Fibroblast of skin of abdomen (primary cell): ENCODE measurements at places on chromosomes 2 and 18.
A peak's percentile ranks its signal among the peaks of the same experiment; 100 is the strongest.

DNA sequence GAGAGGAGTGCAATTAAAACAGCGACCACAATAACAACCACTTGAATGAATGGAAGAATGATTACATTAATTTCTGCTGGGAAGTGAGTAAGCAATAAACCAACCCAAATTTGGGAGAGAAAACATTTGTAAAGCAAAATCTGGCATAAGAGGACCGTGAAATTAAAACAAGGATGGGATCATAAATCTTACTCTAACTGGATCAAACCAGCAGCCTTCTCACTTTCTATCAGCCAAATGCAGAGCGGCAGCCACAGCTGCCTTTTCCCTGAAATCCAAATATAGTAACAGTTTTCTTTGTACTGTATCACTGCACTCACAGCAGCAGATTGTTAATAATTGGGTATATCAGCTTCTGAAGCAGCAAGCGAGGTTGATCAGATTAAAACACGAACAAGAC is 245.2 kb upstream of the REG3G start:
- no peak for DNase-seq

- DNase-seq: peak; percentile 41
Measured at GRCh38 chr2:32553829-32554432, 73.9 kb upstream of the TTC27 start.

GRCh38 chr2:205998583-205998982 is 87.4 kb downstream of the INO80D start:
- no peak for DNase-seq

GRCh38 chr2:96317584-96317997 is 7.5 kb upstream of the ITPRIPL1 start:
- no peak for DNase-seq

DNA sequence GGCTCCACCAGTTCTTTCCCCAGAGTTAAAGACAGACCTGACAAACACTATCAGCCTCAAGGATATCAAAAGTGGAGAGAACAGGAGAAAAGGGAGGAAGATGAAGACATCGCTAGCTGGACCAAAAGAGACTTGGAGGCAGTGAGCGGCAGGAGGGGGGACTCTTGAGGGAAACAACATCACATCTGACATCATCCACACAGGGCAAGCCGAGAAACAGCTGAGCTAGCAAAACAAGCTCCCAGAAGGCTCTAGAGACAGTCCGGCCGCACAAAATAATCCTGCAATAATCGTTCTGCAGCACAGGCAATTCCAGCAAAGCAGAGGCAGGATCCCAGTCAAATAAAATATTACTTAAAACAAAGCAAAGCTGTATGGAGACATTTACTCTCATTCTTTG is 239.8 kb downstream of the EN1 start:
- no peak for DNase-seq

- DNase-seq: no peak
Measured at GRCh38 chr2:104965900-104966299, 72.0 kb upstream of the MRPS9 start.

DNA sequence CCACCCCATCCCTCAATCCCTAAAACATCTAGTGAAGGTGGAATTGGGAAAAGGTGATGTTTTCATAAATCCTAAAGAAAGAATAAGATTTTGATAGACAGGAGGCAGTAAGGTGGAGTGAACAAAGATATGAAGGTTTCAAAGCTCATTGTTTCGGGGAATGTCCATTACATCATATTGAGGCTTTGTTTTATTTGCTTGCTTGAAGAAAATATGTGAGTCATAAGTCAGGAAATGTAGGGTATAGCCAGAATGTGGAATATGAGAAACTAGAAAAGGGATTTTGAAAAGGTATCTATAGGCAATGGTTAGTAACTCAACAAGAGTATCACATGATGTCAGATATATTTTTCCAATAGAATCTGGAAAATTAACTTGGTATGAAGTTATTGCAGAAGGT is 1178.5 kb upstream of the ACVR2A start:
- DNase-seq: peak; percentile 6

DNA sequence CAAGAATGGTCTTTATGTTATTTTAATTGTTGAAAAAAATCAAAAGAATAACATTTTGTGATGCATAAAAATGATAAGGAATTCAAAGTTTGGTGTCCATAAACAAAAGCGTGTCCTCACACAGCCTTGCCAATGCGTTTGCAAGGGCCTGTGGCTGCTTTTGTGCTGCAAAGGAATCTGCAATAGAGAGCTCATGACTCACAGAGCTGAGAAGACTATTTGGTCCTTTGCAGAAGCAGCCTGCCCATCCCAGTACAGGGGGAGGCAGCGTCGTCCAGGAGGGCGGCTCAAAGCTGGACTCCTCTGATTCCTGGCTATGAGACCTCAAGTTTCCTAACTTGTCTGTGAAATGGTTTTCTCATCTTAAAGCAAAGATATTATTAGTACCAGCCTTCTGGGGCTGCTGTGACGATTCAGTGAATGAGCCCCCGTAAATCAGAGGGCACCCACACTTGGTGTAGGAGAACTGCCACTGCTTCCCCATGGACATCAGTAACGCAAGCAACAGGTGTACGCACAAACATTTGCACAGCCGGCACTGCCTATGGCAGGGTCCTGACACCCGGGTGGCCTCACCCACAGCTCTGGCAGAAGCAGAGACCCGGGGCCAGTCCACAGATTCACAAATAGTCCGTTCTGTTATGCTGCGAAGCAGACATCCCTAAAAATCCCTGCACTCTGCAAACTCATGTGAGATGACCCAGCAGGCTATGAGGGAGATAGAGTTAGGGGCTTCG is 70.6 kb upstream of the ASAP2 start:
- peak; percentile 49 for DNase-seq

GRCh38 chr2:135994281-135994680 is 8.9 kb upstream of the DARS1 start:
- DNase-seq: no peak

GRCh38 chr2:132670496-132671150 is 618 bp upstream of the LYPD1 start:
- DNase-seq: peak; percentile 11

- peak; percentile 23 for DNase-seq
Measured at GRCh38 chr2:232937278-232937906, 67.3 kb downstream of the SNORC start.

DNA sequence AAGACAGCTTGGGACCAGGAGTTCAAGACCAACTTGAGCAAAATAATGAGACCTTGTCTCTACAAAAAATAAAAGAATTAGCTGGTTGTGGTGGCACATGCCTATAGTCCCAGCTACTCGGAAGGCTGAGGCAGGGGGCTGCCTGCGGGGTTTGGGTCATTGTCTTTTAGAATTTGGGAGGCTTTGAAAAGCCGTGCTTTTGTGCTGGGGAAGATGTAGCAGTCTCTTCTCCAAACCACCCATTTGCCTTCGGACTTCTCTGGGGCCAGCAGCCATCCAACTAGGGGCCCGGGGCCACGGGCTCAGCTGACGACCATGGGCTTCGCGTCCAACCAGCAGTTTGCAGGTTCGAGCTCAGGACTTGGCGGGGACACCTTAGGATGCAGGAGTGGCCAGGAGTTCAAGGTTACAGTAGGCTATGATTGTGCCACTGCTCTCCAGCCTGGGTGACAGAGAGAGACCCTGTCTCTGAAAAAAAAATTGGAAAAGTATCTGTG is 6.3 kb downstream of the PJVK start:
- no peak for DNase-seq

DNA sequence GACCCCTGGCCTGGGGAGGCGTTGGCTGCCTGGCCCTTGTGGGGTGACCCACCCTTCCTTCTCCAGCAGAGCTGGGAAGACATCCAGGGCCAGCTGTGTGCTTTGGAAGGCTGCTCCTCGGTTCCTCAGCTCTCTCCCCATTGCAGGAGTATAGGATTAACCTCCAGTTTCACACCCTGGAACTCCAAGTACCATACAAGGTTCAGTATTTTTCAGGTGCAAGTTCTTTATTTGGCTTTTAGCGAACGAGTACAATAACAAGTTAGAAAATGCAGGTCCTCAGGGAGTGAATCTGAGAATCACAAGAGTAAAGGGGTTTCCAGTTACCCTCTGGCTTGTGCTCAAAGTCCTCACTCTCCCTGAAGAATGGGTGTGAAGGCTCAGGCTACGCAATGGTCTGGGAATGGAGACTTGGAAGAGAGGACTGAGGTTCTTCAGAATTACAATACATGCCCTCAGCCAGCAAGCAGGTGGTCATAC is 101.2 kb downstream of the APOB start:
- no peak for DNase-seq

- peak; percentile 89 for DNase-seq
Measured at GRCh38 chr2:174802459-174802858, 38.2 kb upstream of the CHRNA1 start.

DNA sequence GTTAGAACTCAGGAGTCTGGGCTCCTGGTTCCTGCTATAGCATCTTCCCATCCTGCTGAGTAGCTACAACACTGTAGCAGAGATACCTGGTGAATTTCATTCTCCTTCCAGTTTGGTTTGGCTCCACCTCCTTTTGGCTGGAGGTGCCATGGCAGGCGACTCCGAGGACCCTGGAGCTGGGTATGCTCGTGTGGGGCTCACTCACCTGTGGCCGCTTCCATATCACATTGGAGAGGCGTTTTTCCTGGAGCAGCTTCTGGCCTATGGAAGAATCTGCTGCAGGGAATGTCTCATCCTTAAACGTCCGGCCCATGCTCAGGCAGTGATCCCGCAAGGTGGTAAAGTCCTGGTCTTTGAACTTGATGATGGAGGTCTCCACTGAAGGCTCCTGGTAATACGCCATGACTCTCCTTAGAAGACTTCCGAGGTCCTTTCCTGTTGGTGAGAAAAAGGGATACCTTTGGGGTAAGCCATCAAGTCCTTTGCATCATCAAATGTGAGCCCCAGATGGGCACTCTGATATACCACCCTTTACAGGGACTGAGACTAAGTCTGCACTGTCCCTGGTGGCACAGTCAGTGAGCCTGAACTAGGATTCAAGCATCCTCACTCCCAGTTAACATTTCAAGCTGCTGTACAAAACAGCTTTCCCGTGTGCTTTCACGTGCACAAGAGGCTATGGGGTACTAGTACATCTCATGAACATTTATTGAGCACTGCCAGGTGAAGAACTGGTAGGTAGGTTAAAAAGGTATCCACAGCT is 20.1 kb downstream of the CAPN13 start:
- DNase-seq: no peak

- no peak for DNase-seq
Measured at GRCh38 chr2:181751266-181752030, 71.1 kb upstream of the NEUROD1 start.

GRCh38 chr2:97935719-97936161 is 60.0 kb downstream of the TMEM131 start:
- DNase-seq: peak; percentile 87

DNA sequence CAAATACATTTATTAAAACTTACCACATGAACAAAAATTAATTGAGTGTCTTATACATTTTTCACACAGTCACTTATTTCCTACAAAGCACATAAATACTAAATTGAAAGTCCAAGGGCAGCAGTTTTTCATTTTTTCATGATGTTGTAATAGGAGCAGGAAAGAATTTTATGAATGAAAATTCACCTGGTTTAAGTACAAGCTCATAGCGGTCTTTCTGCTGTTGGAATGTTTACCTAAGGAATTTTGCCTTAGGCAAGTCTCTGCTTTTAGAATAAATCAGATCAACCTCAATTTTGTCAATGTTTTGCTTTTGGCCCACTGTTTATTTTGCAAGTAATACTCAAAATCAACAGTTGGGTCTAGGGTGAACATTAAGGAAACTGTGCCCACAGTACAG is 40.0 kb downstream of the ETAA1 start:
- DNase-seq: no peak

- DNase-seq: no peak
Measured at GRCh38 chr2:20757405-20758090, 65.4 kb downstream of the LDAH start.

GRCh38 chr18:45335282-45336043 is 279.8 kb upstream of the SLC14A2 start:
- peak; percentile 36 for DNase-seq

- DNase-seq: no peak
Measured at GRCh38 chr18:61732854-61733253, 160.0 kb downstream of the RNF152 start.

GRCh38 chr2:39622860-39623259 is 42.9 kb upstream of the TMEM178A start:
- no peak for DNase-seq
